ENCODE measurements at places on chromosomes 4 and X. TPM values are rescaled to one million over a fixed set of nuclear protein-coding genes. Genes with fewer than 3 reads are reported as not detected.

Gene GJB1
- not detected for total RNA-seq

DNA sequence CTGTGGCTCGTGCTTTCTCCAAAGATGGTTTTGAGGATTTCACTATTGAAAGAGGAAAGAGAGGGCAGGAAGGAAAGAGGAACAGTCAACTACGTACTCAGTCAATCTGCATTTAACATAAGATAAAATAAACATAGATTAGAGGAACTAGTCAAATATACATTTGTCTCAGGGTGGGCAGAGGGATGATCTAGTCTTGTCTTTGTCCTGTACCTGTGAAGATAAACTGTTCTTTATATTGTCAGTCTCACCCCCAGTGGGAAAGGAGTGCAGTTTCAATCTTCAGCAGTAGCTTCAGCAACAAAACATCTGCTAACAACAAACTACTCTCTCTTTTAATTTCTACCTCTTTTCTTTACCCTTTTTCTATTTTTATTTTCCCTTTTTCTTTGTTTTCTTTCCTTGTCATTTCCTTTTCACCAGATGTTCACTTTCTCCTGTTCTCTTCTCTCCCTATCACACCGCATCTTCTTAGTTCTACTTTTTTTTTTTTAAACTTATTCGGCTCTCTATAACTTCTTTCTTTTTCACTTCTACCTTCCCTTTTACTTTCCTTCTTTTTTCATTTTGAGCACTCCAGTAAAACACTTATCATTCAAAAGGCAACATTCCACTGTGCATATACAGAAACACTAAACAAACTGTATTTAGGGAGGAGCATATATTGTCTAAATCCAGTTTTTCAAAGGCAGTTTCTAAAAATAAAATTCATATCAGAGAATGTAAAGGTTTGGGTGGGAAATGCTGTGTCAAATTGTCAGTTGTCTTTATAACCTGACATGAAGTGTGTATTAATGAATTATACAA lies 51.4 kb upstream of the GUCY1A1 start:
- no peak for DNase-seq

- no peak for DNase-seq
Observed at GRCh38 chrX:68755616-68756125, 73.2 kb upstream of the EFNB1 start.

DNA sequence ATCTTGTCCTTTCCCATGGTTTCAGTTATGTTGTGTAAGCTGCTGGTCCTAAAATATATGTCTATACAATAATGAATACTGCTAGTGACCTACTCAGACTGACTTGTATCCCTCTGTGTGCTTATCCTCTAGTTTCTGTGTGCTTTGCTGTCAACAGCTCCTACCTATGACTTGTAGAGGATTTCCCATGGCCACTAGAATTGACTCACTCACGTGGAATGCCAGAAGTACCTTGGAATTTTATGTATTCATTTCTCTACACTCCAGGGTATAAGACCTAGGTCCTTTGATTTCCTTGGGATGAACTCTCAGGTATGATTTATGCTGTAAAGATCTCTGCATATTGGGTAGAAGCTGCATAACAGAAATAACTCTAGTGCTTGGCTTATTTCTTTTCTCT lies 279.9 kb upstream of the SLIT2 start:
- no peak for DNase-seq

DNA sequence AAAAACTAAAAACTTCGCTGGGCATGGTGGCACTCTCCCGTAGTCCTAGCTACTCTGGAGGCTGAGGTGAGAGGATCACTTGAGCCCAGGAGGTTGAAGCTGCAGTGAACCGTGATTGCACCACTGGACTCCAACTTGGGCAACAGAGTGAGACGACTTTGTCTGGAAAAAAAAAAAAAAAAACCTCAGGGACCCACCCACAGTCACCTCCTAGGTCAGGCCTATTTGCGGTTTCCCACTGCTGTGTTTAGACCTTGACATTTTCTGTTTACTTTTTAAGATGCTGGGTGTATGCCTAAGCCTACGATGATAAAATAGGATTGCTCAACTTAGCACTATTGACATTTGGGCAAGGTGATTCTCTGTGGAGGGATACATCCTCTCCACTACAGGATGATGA lies 197.4 kb upstream of the TBL1X start:
- DNase-seq = no peak

DNA sequence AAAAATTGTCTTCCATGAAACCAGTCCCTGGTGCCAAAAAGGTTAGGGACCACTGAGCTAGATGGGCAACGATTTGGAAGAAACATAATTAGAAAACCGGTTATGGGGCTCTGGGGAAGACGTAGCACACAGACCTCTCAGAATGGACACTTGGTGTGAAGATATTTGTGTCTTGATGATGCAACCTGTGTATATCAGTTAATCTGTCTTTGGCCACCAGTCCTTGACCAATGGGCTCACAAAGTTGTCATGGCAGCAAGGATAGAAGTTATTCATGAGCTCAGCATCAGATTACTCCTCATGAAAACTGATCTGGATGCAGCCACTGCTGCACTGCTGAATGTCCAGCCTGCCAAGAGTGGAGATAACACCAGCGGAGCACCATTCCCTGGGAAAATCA lies 13.6 kb downstream of the MTNR1A start:
- DNase-seq = no peak

- no peak for DNase-seq
Observed at GRCh38 chrX:41512394-41512793, 65.3 kb downstream of the NYX start.
